SJSA1 (cell line): ENCODE measurements at places on chromosomes 3 and 15. TPM values are rescaled to one million over a fixed set of nuclear protein-coding genes. Genes with fewer than 3 reads are reported as not detected.

The SCN5A gene
- 1.6 and 4.1 TPM in 2 replicates for total RNA-seq

The MESP1 gene
- total RNA-seq, result 0.26 TPM in 1 of 2 replicates, not detected in the other

The RTP3 gene
- total RNA-seq, result not detected in 2 replicates

The AP4E1 gene
- total RNA-seq, result 17.9 and 20.3 TPM in 2 replicates

The COL8A1 gene
- 42.2 and 54.8 TPM in 2 replicates for total RNA-seq

The GMNC gene
- not detected in 2 replicates for total RNA-seq

The DNAH12 gene
- total RNA-seq, result not detected in 2 replicates

The CIDEC gene
- not detected in 2 replicates for total RNA-seq

The RBPMS2 gene
- 0.11 TPM in 1 of 2 replicates, not detected in the other for total RNA-seq

The DPH6 gene
- total RNA-seq, result 22.1 and 53.4 TPM in 2 replicates

The CLDN16 gene
- total RNA-seq, result 0.08 TPM in 1 of 2 replicates, not detected in the other

The SEMA7A gene
- total RNA-seq, result 5.2 and 5.4 TPM in 2 replicates

The NUP210 gene
- 0.05 TPM in 1 of 2 replicates, not detected in the other for total RNA-seq

The PRTG gene
- 2.8 and 3.4 TPM in 2 replicates for total RNA-seq

The USP8 gene
- 57.5 and 63.3 TPM in 2 replicates for total RNA-seq

The GOLGA6L4 gene
- total RNA-seq, result 0.16 and 2.1 TPM in 2 replicates

The SNTN gene
- total RNA-seq, result not detected in 2 replicates

The LDHAL6B gene
- total RNA-seq, result not detected in 2 replicates

The MYRIP gene
- total RNA-seq, result 0.06 and 0.11 TPM in 2 replicates

The C15orf62 gene
- total RNA-seq, result 0.03 TPM in 1 of 2 replicates, not detected in the other

The CFAP100 gene
- total RNA-seq, result not detected in 2 replicates

The NRG4 gene
- not detected in 2 replicates for total RNA-seq
